ENCODE measurements at places on chromosomes 16 and 17.
A peak's percentile ranks its signal among the peaks of the same experiment; 100 is the strongest.

- DNase-seq: no peak
These were observed 123.7 kb upstream of the CCL2 start for GRCh38 chr17:34131386-34131785.

- DNase-seq: no peak
These were observed 214.0 kb upstream of the MPHOSPH6 start for GRCh38 chr16:82384017-82384416.

GRCh38 chr16:4904942-4905615, 31.9 kb downstream of the PPL start:
- DNase-seq: no peak

GRCh38 chr16:12613131-12613991, 190.3 kb downstream of the CPPED1 start:
- peak; percentile 66 for DNase-seq

DNA sequence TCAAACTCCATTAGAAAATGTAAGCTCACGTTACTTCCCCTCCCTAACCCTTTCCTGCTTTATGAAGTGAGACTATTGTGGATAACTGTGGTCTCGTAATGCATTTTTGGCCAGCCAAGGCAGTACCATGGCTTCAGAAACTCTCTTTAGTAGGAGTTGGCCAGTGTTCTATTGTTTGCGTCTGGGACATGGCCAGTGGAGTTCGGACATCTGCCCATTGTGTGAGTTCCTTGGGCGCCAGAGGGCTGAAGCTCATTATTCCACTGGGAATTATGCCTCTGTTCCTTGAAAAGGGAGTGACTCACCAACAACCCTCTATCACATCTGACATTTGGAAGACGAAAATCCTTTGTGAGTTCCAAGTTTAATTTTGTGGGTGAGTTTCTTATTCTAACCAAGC, 319.5 kb upstream of the SOX9 start:
- DNase-seq: no peak

DNA sequence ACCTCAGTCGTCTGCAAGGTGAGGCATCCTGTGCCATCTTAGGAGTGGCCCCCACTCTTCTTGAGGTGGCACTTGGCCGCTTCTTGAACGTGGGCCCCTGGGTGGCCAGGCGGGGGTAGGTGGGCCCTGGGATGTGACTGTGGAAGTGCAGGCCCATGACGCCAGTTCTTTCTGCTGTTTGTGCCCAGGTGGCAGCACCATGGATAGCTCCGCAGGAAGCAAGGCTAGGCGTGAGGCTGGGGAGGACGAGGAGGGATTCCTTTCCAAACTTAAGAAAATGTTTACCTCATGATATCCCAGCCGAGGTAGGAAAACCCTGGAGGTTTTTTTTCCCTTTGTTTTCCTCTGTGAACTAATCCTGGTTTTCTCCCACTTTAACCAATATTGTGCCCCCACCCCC, 19.8 kb downstream of the NMRAL1 start:
- DNase-seq: no peak

DNA sequence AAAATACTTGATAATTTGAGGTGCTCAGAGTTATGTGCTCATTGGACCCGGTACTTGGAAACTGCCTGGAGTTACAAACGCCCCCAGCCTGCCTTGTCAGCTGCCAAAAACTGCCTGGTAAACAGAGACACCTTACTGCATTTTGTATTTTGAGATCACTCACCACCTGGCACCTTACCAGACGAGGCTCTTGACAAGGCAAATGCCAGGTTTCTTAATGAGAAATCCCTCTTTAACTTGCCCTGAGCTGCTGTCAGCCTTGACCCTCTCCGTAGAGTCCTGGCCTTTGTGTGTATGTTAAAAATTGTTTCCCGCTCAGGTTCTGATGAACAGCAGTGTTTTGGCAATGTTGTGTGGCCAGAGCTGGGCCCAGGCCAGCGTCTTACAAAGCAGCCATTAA, 28.8 kb downstream of the SYT17 start:
- no peak for DNase-seq

GRCh38 chr17:76732734-76733617, 4.2 kb downstream of the SRSF2 start:
- DNase-seq: no peak

DNA sequence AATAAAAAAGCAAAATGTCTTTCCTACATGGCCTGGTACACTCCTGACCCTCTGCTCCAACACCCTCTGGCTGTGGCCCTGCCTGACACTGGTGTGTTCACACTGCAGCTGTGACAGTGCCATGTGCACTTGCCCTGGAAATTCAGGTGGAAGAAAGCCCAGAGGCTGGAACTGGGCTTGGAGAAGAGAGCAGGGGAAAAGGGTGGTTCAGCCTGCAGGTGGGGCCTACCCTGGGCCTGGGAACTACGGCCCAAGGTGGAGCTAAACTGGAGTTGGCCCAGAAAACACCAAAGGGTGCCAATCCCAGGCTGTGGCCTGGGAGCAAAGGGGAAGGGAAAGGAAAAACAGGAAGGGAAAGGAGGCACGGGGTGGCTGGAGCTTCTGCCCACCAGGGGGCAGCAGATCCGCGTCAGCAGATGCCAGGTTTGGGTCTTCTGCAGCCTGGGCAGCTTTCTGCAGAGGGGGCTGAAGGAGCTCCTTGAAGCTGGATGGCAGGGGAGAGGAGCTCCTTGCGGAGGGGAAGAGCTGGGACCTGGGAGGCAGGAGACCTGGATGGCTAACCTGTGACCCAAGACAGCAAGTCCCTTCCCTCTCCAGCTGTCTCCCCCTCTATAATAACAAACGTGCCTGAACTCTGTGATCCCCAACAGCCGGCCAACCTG, 15.4 kb upstream of the CTCF start:
- peak; percentile 91 for DNase-seq

Data from activated CD8-positive, alpha-beta memory T cell treated with anti-CD3 and anti-CD28 coated beads, Interleukin-2, amount 50 U/mL, for 48 hours (primary cell).